ENCODE measurements at places on chromosomes 4 and X.

DNA sequence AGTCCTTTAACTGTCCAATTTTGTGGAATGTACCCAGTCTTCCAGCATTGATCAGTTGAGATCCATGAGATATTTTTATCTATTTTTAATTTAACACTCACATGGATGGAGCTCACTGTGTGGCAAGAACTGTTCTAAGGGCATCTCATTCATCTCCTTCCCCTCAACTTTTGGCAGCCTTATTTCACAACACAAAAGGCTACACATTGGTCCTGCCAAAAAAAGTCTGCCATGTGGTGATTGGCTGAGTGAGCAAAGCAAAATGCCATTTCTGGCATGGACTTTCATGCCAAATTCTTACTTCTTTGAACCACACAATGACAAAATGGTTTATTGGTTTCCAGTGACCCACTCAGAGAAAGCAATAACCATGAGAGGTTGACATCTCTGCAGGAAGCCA lies 171.6 kb upstream of the MAP3K15 start:
- no peak for DNase-seq

- no peak for DNase-seq
Observed at GRCh38 chrX:14420841-14421240, 108.5 kb upstream of the GLRA2 start.

DNA sequence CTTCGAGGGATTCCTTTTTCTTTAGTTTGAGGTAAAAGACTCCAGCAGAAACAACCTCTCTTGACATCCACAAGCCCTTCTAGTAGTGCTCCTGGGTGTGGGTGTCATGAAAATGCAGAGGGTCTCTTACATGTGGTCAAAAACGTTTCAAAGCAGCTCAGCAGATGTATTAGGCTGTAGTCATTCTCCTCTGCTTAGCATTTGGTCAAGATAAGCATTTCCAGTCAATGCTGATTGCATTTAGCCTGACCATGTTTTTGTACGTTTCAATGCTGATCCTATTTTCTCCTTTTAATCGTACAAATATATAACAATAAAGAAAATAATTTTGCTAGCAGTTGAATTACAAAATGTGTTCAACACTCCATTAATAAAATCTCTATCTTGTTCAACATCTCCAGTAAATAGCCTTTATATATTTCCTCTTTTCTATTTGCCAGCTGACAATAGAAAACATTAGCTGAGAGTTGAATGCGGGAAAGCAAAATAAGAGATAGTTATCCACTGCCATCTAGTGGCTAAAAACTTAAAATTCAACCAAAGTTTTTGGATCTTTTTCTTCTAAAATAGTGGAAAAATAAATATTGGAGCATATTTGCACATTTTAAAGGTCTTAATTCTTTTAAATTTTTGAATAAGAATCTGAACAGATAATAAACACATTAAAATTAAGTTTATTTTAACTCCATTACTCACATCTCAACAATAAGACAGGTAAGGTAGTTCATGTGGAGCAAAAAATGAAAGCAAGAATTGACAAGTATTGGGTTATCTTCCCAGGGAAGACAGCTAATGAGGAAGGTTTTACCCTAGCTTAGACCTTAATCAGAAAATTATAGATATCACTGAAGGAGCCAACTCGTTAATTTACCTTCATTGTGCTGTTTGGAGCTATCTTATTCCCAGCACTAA lies 15.2 kb upstream of the PACRGL start:
- DNase-seq, result no peak

DNA sequence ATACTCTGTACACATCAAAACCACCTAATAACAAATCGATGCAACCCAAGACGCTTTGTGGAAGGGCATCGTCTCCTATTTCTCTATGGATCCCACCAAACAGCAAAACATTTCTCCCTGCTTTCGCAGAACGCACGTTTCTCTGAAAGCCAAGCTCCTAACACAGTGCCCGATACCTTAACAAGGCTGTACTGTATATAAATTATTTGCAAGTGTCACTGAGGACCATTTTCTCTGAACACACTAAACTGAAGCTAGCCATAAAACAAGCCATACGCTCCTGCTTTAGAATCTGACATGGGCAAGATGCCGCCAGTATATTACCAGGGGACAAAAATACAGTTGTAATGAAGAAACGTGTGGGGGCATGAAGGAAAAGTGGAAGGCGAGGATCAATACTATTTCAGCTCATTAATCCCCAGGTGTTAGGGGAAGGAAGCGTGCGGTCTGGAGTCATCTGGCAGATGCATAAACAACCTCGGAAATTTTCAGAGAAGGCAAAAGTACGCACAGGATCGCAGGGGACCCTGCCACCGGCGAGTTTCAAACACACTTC lies 703 bp downstream of the KCNIP4 start:
- no peak for DNase-seq

GRCh38 chrX:9088896-9089295 lies 55.0 kb upstream of the FAM9B start:
- no peak for DNase-seq

DNA sequence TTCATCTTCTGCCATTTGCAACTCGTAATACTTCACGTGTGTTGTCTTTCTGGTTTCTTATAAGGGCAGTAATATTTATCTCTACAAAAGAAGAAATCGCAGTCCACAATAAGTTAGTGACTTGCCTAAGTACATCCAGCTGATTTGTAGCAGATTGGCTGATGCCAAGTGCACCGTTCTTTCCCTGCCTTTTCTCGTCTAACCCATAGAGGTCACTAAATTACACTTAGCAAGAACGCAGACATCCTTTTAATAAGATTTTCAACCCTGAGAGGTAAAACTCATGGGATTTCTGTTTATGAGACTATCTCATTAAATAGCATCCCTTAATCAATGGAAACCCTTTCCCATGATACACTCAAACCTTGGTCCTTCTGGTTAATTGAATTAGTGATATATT lies 408.6 kb upstream of the ACTRT1 start:
- no peak for DNase-seq

DNA sequence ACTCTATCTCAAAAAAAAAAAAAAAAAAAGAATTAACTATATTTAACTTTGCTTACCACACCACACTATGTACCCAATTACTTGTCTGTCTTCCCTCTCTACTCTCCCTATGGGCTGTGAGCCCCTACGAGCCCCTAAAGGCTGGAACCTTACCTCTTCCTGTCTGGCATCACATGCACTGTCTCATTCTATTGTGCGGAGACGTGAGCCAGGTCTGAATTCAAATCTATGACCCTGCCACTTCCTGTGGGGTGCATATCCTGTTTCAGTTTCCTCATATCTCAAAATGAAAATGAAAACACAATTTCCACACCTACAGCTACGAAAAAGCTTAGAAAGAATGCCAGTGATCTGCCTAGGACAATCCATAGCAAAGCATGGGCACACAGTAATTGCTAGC lies 42.9 kb upstream of the HS3ST1 start:
- peak; percentile 7 for DNase-seq

DNA sequence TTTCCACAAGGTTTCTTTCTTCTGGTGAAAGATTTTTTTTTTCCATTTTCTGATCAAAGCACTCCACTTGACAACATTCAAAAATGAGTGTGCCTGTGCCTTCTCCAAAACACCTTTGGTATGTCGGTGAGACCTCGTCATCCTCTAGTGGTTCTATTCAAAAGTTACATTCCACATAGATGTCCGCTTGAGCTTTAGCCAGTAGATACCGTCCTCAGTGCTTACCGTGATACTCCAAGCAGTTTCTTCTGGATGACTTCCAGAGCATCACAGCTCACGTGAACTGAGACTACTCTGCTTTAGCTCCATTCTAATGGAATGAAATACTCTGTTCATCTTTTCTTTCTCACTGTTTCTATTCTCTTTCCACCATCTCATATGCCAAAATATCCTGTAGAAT lies 38.2 kb upstream of the VEGFC start:
- no peak for DNase-seq

- DNase-seq, result no peak
Observed at GRCh38 chr4:20944451-20944850, 244.2 kb downstream of the PACRGL start.

Data from stimulated activated CD8-positive, alpha-beta memory T cell treated with anti-CD3 and anti-CD28 coated beads, Interleukin-7, amount 100 ng/mL, for 1 hour (primary cell).